ENCODE measurements at places on chromosomes 5 and 9. TPM values are rescaled to one million over a fixed set of nuclear protein-coding genes. Genes with fewer than 3 reads are reported as not detected.

DNA sequence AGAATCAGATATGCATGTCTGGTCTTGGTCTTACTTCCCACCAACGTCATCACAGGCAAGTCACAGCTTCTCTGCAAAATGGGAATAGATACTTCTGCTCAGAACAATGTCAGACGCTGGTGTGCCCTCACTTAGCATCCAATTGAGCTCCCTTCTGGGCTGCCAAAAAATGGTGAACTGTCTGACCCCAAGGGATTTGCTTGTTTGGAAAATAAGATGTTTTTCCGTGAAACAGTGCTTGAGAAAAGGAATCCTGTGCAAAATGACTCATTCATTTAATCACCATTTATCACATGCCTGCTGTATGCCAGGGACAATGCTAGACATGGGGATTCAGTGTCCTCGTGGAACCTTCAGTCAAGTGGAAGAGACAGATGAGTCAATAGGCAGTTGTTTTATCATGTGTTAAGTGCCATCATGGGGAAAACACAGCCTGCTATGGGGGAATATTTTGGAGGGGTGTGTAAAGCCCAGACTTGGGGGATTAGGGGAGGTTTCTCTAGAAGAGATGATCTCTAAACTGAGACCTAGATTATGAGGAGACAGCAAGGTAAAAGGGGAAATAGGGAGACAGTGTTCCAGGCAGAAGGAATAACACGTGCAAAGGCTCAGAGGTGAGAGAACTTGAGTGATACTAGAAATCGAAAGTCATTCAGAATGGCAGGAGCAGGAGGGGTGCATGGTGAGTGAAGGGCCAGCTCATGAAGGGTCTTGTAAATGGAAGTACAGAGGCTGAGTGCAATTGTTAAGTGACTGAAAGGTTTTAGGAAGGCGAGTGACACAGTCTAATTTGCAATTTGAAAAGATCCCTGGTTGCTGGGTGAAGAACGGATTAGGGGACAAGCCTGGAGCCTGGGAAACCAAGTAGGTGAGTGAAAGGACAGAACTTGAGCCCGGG is 3.9 kb downstream of the NIPAL4 start:
- no peak for DNase-seq

GRCh38 chr5:32503261-32503660 is 58.7 kb upstream of the ZFR start:
- no peak for DNase-seq

DNA sequence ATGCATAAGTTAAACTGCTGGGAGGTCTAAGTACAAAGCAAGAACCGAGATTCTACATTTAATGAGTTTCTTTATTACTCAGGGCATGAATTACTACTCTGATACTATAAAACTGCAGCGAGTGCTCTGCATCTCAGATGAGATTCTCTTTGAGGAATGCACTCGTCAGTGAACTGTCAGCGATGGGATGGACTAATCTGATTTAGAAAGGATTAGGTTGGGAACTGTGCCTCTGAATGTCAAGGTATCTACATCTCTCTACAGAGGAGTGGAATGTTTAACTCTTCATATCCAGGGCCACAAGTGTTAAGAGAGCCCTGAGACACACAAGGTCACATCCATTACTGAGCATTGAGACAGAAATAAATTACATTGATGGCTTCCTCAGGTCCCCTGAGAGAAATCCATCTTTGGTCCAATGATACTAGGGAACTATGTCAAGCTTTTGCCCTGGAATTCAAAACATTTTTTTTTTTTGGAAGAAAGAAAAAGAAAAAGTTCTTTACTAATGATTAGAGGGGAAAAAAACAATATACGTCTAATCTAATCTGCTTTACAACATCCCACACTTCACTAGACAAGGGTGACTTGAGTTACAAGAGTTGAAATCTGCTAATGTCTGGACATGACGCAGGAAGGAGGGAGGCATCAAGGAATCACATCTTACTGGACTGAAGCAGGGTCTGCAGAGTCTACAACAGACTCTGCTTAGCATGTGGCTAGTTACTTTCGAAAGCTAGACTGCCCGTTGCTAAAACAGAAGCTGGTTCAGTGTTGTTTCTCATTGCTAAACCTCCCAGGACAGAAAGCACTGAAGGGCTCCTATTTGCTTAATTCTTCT is 270.0 kb upstream of the TLE4 start:
- DNase-seq: no peak

- no peak for DNase-seq
Measured at GRCh38 chr9:16986556-16986955, 116.1 kb upstream of the BNC2 start.

Gene C5orf52
- not detected for polyA plus RNA-seq

Data from right cardiac atrium (tissue), 5 donors.